ENCODE measurements at places on chromosomes 13 and 19.

DNA sequence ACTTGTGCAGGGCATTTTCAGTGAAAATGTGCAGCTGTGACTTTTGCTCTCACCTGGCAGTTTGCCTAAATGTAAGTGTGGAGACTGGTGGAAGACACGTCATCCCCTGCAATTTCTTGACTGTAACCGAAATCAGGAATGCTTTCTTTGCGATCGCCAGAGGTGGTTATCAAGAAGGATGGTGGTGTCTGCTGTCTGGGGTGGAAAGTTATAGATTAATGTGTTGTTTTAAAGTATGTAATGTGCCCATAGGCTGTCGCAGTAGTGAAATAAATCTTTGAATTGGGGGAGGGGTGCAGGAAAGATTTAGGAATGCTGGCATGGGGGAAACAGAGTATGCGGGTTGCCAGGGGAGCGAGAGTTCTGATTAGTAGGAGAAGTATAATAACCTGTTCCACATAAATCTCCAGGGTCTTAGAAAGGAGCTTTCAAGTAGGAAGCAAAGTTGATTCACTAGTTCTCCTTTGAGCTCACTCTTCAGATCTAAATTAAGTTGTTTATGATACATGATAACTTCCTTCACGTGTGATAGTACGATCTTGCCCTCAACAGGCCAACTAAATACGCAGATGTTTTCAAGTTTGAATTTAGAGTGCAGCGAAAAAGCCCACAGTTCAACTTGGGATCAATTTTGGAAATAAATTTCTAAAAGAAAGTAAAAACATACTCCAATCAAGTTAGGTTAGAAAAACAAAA lies 1520.0 kb upstream of the SLC10A2 start:
- DNase-seq, result peak; percentile 13

GRCh38 chr13:45718063-45718462 lies 15.9 kb downstream of the CBY2 start:
- DNase-seq, result peak; percentile 49

DNA sequence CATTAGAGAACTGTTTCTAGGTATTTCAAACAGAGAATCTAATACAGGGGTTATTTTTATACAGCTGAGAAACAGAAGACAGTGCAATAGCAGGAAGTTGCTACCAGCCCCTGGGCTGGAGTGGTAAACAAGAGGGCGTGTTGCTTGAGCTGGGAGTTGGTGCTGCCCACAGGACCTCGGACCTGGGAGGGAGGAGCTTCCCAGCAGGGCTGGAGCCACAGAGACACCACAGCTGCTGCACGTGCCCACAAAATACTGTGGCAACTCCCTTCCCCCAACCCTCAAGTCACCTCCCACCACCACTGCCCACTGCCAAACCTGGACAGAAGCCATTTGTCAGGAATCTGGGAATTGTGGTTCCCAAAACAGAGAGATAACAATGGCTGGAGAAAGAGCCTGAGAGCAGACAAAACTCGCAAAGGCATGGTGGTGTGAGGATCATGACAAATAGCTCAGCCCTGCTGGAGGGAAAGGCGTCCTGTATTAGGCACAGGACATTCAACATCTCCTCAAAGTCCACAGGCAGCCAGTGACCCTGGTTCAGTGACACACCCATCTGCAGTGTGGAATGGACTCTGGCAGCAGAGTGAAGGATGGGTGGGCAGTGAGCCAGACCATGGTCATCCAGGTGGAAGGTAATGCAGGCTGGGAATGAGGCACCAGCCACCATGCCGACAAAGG lies 57.2 kb downstream of the SPATA13 start:
- DNase-seq, result peak; percentile 52

GRCh38 chr19:41746593-41747227 lies 8.6 kb upstream of the CEACAM6 start:
- peak; percentile 78 for DNase-seq

DNA sequence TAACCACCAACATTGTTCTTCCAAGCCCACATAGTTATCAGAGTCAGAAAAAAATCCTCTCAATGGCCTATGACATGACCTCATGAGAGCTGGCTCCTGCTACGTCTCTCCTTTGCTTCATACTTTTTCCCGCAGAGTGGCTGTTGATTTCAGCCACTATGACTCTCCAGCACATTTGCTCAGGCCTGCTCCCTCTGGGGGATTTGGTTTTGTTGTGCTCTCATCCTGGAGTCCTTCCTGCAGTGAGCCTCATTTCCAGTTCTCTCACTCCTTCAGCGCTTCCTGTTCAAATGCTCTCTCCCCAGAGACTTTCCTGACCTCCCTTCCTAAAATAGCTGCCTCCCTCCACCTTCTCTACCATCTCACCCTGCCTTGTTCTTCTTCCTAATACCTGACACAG lies 72.0 kb upstream of the USP29 start:
- DNase-seq, result no peak

DNA sequence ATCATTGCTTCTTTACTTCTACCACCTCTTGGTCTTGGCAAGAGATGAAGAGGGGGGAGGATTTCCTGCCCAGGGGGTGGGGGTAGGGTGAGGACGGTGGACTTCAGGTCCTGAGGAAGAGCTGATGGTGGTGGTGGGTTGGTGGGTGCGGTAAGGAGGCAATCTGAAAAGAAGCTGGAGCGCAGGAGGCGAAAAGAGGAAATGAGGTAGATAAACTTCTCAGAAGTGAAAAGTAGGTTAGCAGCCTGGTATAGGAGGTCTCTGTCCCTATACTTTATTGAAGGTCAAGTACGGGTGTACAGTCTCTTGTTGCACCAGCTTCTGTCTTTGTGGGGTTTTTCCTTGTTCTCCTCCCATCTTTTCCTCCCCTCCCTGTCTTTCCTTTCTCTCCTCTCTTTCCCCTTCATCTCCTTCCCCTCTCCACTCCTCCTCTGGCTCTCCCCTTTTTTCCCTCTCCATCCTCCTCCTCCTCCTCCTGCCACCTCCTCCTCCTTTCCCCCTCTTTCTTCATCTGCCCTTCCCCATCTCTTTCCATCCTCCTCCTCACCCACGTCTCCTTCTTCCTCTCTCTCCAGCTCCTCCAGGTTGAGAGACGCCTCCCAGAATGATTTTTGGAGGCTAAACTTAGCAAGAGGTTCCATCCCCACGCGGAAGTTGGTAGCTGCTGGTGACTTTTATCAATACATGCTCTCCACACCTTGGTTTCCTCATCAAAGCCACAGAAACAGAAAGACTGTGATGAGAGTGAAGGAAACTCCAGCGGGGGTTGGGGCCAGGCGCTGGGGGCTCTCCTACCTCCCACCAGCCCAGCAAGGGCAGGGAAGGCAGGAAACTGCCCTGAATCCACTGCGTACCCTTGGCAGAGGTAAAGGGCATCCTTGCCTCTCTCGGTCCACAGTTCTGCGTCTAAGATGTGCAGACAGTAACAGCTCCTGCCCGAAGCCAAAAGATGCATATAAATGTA lies 15.3 kb downstream of the TNFSF14 start:
- DNase-seq, result peak; percentile 41

- DNase-seq, result no peak
These were observed 58.4 kb downstream of the ENOX1 start for GRCh38 chr13:43728421-43728820.

DNA sequence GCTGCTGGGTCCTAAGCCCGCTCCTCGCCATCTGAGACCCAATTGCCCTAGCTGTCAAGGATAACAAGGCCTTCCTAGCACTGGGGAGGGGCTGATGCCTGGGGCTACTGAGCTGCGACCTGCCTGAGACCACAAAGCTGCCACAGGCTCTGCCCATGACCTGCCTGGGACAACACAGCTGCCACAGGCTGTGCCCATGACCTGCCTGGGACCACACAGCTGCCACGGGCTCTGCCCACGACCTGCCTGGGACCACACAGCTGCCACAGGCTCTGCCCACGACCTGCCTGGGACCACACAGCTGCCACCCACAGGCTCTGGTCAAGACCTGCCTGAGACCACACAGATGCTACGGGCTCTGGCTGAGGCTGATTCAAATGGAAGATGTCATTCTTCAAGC lies 54.8 kb downstream of the EPS15L1 start:
- no peak for DNase-seq

- DNase-seq, result peak; percentile 35
These were observed 63.4 kb downstream of the EFNB2 start for GRCh38 chr13:106471957-106472543.

DNA sequence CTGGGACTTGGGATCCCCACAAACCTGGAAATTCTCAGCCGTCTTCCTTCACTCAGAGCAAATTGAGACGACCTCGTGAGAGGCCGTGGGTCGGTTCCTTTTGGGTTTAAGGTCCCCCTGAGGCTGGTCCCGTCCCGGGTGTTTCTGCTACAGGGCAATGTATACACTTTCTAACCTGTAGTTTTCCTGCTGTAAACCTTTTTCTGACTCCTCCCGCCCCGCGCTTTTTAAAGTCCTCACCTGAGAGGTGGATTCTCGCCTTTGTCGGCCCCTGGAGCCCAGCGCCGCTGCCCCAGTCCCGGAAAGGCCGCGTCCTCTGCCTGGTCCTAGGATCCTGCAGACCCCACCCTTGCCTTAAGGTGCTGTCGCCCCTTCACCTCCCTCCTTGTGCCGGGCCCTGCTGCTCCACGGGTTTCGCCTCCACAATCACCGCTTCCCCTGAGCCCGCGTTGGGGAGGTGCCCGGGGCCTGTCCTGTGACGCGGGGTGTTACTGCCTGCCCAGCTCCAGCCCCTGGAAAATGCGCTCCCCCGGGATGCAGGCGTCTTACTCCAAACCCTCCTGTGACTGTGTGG lies 391 bp downstream of the ZNF761 start:
- peak; percentile 56 for DNase-seq

- DNase-seq, result no peak
These were observed 24.6 kb downstream of the PAK4 start for GRCh38 chr19:39150235-39150634.

DNA sequence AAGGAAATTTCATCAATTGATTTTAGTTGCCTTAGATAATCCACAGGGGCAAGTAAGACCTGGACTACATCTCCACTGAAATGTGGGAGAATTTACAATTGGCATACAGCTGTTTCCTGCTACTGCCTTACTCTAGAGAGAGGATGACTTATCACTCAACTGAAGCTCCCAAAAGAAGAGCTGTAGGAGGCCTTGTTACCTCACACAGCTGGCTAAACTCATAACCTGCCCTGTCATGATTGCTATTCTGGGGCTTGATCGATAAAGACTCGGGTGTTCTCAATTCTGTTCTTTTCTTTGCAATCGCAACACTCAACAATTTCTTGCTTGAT lies 1396.4 kb downstream of the EFNB2 start:
- DNase-seq, result no peak

DNA sequence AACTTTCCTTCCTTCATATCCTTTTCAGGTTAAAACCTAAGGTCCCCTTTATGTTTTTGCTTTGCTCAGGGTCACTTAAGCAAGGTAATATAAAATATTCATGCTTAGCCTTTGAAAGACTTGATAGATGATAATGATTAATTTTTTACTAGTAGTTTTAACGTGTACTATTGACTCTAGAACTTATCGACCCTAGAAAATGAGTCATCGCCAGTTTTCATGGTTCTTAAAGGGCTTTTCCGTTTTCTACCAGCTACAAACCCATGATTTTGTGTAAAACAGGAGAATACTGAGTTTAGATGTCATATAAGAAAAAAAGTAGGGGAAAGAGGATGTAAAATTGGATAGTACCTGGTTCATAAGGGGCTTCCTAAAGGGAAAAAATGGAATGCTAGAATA lies 75.7 kb downstream of the DHRS12 start:
- no peak for DNase-seq

GRCh38 chr13:50309882-50310594 lies 294.8 kb downstream of the KCNRG start:
- peak; percentile 43 for DNase-seq

- DNase-seq, result no peak
These were observed 10.3 kb downstream of the MIR17HG start for GRCh38 chr13:91357613-91358386.

DNA sequence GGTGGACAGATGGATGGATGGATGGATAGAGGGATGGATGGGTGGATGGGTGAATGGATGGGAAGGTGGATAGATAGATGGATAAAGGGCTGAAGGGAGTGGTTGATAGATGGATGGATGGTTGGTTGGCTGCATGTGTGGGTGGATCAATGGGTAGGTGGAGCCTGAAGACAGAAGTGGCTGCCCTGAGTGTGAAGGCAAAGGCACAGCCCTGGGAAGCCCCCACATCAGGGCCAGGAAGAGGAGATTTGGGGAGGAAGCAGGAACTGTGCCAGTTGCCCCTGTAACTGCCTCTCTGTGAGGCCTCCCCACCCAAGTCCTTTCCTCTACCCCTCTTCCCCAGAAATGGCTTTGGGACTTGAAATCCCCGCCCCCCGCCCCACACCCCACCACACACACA lies 43.4 kb upstream of the NFIC start:
- DNase-seq, result no peak

GRCh38 chr19:50943074-50943828 lies 9.6 kb downstream of the KLK5 start:
- no peak for DNase-seq

GRCh38 chr19:48683349-48683748 lies 10.5 kb upstream of the NTN5 start:
- DNase-seq, result no peak

GRCh38 chr19:39127812-39128515 lies 2.4 kb downstream of the PAK4 start:
- no peak for DNase-seq

- no peak for DNase-seq
These were observed 687.4 kb downstream of the DIAPH3 start for GRCh38 chr13:59476366-59476765.

DNA sequence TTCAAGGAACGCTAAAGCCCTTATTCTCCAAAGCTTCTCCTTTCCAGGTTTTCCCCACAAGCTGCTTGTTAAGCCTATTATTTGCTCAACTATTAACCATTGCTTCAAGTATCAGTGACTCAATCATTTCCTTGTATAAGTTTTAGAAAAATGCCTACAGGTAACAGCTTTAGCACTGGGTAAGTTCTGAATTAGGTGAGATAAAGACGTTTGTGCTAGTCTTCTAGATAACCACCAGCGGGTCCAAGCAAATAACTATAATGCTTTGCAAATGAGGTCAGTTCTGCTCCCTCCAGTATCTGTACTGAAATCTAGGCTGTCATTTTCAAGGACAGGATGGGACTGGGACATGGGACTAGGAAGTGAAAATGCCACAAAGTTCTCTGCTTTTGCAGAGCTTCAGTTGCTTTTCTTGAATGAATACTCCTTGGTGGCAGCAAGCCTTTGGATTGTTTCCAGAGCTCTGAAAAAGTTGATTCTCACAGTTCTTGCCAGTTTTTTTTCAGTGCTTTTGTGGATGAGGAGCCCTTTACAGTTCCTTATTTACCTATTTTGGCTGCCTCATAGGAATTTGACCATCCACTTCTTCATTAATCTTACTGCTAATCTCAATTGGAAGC lies 1487.7 kb downstream of the EFNB2 start:
- no peak for DNase-seq

DNA sequence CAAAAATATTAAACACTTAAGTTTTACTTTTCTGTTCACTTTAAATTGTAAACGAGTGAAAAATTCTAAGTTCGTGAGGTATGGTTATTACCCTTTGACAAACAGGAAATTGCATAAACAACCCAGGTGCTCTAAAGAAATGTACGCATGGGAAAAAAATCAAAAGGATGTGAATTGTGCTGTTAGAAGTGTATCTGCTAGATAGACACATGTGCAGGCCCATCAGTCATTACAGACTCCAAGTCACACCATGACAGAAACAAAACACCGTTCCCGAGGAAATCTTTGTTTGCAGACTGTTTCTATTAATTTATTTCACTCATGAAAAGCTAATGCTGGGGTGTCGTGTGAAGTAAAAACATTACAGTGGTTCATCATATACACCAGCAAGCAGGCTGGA lies 17.0 kb upstream of the DOCK9 start:
- DNase-seq, result no peak

- peak; percentile 78 for DNase-seq
These were observed 1.4 kb downstream of the PARP4 start for GRCh38 chr13:24511019-24511815.
